Head of caudate nucleus (tissue), 42 donors: ENCODE measurements at places on chromosomes 1 and 21.

DNA sequence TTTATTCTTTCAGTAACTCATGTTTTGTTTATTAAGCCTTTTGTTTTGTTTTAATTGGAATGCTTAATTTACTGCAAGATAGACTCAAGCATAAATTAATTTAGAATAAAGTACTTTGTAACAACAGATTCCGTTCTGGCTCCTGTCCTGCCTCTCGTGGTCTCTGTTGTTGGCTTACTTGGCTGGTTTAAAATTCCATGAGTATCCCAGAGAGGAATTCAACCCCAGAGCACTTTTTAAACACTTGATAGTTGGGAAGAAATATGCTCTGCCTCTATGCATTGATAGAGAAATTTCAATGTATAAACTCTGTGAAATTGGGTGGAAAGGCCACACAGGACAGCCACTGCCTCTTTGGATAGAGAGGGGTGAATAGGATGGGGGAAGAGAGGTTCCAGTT, 89.7 kb downstream of the ATP5PO start:
- no peak for DNase-seq

- no peak for DNase-seq
Measured at GRCh38 chr1:40736085-40736531, 44.6 kb downstream of the NFYC start.

GRCh38 chr1:177927021-177927596, 42.7 kb downstream of the SEC16B start:
- no peak for DNase-seq

DNA sequence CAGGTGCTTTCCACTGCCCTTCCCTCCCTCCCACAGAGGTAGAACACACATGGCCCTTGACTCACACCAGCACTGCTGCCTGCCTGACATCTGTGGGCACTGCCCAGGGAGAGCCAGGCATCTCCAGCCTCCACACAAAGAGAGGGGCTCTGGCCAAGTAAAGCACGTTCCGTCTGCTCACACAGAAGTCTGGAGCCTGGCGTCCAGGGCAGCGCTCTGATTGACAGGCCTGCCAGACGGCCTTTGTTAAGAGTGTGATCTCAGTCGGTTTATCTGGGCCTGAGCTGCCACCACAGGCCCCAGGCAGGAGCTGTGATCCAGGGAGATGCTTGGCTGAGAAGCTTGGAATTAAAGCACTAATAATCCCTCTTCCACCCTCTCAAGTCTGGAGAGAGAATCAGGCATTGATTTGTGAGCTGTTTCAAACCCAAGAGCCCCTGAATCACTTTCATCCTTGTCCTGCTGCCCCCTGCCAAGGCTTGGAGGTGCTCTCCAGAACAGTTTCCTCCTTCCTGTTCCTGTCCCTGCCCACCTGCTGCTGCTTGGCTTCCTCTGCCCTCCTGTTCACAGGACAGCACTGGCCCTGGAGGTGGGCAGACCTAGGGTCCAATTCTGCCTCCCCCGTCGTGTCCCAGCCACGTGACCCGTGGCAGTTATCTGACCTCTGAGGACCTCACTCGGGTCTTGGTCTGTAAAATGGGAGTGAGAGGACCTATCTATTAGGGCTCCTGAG, 3.7 kb downstream of the DMRTB1 start:
- DNase-seq, result no peak

DNA sequence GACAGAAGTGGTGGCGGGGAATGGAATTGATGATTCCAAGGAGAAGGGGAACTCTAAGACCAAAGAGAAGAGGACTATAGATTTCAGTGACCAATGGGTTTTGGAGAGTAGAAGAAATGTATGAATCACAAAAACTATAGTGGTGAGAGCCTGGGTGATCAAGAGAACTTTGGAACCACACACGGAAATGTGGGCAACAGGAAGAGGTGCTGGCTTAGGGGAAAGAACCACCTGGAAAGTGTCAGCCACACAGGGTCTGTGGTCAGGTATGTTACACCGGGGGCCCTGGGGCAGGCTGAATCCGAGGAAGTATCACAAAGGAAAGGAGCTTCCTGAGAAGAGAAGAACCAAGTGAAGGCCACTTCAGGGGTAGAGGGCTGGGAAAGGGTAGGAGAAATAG, 11.5 kb upstream of the CHIA start:
- DNase-seq, result no peak

DNA sequence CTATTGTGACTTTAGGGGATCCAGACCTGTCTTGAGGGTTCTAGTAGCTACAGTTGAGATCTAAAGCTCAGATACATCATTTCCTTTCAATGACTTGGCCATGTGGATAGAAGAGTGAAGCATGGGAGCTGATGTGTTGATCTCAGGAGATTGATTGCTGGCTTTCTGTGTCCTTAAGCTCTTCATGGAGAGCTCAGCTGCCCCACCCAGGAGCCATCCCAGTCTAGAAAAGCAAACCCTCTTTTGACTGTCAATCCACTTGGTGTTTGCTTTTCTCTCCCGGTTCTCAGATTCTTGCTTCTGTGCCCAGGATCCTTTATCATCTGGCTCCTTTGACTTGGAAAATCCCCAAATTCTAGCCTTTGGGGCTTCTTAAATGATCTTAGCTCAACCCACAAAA, 87.2 kb downstream of the ATP1A1 start:
- no peak for DNase-seq

GRCh38 chr1:208219098-208219658, 25.0 kb downstream of the PLXNA2 start:
- no peak for DNase-seq

DNA sequence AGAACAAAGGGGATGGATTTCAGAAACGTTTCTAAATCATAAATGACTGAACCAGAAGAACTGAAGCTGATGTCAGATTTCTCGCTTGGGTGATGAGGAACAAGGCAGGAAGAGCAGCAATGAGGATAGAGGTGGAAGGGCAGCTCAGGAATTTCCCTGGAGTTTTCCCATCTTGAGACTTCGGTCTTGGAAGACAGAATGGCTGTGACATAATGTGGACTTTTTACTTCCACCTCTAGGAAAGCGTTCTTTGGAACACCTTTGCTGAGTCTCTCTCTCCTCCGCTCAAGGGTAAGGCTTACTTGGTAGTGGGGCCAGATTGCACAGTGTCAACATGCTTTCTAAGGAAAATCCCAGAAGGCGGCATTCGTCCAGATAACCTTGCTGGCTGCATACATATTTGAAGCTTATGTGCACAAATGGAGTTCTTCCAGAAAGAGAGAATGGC, 36.6 kb downstream of the DEGS1 start:
- DNase-seq, result no peak

DNA sequence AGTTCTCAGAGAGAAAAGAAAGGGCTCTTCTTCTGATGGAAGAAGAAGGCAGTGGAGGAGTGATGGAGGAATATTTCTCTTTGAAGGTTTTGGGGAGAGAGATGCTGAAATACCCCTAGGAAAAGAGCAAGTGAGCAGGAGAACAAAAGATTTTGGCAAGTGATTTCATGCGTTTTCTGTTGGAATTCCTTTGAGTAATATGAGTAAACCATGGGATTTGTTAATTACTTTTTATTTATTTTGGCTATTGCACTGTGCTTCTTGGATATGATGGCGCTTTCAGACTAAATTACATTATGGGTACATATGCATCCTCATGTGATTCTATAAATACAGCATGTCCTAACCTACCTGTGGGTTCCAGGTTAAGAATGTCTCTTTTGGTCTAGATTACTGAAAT, 210.1 kb upstream of the PTGFR start:
- DNase-seq, result no peak

DNA sequence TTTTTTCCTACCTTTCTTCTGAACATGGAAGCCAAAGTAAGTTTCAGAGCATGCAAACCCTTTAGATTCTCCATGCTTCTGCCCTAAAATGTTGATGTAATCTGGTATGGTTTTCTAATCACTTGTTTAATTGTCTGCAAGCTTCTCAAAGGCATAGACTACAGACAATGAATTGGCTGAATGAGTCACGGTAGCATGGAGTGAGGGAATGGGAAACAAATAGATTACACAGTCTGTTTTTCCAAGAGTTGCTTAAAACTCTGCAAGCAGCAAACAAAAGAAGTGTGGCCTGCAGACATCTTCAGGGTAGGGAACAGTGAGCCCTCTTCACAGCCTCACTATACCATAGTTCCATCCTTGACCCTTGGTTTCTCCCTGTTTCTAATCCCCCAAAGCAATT, 326.0 kb downstream of the BARHL2 start:
- no peak for DNase-seq

DNA sequence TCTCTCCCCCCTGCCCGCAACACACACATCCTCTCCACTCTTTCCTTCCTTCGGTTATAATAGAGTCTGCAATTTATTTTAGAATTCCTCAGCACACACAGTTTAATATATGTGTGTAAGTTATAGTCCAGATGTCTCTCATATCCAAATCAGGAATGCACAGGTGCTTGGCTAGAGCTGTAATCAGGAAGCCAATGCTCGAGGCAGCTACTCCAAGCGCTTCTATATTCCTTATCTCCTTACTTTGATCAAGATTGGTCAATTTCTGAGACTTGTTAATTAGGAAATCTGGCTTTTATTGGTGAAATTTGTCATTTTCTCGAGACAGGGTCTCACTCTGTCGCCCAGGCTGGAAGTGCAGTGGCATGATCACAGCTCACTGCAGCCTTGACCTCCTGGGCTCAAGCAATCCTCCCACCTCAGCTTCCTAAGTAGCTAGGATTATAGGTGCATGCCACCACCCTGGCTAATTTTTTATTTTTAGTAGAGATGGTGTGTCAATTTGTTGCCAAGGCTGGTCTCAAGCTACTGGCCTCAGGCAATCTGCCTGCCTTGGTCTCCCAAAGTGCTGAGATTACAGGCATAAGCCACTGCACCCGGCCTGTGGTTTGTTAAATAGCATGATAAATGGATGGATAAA, 27.7 kb downstream of the RPL5 start:
- DNase-seq, result no peak

GRCh38 chr21:39153842-39154241, 29.4 kb downstream of the PSMG1 start:
- no peak for DNase-seq

GRCh38 chr1:51758310-51758709, 120.2 kb downstream of the NRDC start:
- DNase-seq, result no peak

- no peak for DNase-seq
Measured at GRCh38 chr1:167881069-167881468, 32.9 kb downstream of the ADCY10 start.

DNA sequence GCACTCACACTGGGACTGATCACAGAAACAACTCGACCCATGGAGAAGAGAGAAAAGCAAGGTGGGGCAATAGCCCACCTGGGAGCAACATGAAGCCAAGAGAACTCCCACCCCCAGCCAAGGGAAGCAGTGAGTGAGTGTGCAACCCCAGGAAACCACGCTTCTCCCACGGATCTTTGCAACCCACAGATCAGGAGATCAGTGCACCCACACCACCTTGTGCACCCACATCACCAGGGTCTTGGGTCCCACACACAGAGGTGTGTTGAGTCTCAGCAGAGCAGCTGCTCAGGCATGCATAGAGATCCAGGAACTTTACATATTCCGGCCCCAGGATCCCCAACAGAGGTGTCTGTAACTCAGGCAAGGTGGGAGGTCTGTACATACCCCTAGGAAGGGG, 17.2 kb upstream of the PRDX6 start:
- DNase-seq, result no peak

- no peak for DNase-seq
Measured at GRCh38 chr1:188735567-188735966, 1742.1 kb downstream of the BRINP3 start.

- no peak for DNase-seq
Measured at GRCh38 chr1:45610589-45611226, 13.1 kb downstream of the CCDC17 start.

- DNase-seq, result no peak
Measured at GRCh38 chr1:30101016-30101415, 622.4 kb downstream of the MATN1 start.

GRCh38 chr1:244050835-244051444, at the start of gene ZBTB18:
Gene ZBTB18 (plus strand): TSS chr1:244051283. CDS start chr1:244051432, 149 bp downstream.
- DNase-seq, result peak; percentile 49

- DNase-seq, result no peak
Measured at GRCh38 chr1:42679364-42679983, 2.7 kb upstream of the YBX1 start.

- DNase-seq, result no peak
Measured at GRCh38 chr1:54405898-54406293, 298 bp downstream of the SSBP3 start.

GRCh38 chr1:57623039-57623790, 199.4 kb upstream of the DAB1 start:
- DNase-seq, result peak; percentile 12

GRCh38 chr1:226021801-226022200, 22.7 kb upstream of the SDE2 start:
- DNase-seq, result no peak

- DNase-seq, result no peak
Measured at GRCh38 chr1:50289495-50289894, 133.7 kb downstream of the DMRTA2 start.
